ENCODE measurements at places on chromosomes 6 and 20.

DNA sequence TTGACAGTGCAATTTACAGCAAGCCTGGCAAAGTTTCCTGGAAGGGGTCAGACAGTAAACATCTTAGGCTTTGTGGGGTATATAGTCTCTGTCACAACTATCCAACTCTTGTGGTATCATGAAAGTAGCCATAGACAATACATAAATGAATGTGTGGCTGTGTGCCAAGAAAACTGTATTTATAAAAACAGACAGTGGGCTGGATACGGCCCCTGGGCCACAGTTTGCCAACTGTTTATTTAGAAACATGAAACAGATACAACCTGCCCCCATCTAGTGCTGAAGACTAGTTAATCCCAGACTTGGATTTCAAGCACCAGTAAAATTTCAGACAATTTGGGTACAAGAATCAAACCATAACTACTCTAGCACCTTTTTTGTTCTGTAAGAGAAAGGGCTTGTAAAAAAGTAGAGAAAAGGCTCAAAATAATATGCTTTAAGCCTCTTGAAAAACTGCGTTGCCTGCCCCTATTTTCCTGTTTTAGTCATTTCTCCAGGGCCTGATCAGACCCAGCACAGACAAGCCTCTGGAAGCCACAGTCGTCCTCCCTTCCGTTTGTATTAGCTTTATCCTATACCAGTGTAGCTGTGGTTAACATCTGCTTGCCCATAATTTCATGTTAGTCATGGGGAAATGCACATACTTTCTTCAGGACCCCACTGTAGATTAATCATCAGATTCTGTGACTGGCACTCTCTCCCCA lies 30.8 kb downstream of the JAG1 start:
- no peak for DNase-seq

DNA sequence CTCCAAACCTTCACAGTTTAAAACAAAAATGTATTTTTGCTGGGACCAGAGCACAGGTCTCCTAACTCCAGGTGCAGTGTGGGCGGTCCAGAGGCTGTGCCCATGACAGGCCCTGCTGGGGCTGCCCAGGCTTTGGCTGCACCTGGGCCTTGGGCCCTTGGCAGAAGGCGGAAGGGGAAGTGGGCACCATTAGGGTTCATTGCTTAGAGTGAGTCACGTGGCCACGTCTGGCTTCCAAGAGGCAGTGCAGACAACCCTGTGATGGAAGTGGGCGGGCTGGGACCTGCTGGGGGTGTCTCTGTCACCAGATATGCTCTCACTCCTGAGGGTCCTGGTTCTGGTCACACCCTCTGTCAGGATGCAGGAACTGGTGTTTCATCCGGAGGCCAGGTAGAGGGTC lies 302.2 kb downstream of the QKI start:
- no peak for DNase-seq

DNA sequence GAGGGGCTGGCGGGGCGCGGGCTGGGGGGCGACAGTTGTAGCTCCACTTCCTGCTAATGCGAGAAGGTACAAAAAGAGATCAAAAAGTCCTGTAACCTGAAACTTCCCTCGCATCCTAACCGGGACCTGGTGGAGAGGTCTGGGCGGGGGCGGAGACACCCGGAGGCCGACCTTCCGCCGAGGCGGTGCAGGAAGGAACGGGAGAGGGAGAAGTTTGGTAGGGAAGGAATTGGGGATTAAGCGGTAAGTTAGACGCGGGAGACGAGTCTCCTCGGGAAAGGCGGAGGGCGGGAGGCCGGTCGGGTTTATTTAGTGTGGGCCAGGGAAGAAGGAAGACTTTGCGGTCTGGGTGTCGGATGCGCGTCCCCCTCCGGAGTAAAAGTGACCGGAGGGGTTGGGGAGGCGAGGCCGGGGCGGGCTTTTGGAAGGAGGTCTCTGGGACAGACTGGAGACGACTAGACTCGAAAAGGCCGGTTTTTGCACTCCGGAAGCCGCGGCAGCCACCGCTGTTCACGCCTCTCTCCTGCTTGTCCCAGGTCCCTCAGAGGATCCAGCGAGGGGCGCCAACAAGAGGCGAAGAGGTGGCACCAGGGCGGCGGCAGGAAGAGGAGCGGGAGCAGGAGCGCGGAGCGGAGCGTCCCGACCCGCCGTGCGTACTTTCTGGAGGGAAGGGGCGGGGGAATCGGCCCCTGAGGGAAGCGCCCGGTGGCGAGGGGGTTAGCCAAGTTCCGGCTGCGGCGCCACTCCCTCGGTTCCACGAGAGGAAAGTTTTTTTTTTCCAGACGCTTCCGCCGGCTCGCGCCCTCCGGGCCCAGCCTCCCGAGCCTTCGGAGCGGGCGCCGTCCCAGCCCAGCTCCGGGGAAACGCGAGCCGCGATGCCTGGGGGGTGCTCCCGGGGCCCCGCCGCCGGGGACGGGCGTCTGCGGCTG lies 734 bp downstream of the TPBG start:
- DNase-seq, result peak; percentile 36

DNA sequence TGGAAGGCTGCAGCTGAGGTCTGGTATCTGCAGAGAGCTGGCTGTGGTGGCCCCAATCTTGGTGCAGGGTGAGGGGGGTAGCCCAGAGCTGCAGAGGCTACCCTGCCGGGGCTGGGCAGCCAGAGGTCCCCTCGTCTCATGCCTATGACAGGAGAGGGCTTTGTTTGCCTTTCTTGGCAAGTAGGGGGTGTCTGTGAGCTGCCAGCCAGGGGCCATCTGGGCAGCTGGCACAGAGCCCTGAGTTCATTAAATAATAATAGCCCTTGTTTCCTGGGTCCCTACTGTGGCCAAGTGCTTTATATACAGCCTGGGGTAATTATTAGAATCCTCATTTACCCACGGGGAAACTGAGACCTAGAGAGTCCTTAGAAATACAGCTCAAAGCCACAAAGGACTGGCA lies 66.6 kb downstream of the EZR start:
- no peak for DNase-seq

DNA sequence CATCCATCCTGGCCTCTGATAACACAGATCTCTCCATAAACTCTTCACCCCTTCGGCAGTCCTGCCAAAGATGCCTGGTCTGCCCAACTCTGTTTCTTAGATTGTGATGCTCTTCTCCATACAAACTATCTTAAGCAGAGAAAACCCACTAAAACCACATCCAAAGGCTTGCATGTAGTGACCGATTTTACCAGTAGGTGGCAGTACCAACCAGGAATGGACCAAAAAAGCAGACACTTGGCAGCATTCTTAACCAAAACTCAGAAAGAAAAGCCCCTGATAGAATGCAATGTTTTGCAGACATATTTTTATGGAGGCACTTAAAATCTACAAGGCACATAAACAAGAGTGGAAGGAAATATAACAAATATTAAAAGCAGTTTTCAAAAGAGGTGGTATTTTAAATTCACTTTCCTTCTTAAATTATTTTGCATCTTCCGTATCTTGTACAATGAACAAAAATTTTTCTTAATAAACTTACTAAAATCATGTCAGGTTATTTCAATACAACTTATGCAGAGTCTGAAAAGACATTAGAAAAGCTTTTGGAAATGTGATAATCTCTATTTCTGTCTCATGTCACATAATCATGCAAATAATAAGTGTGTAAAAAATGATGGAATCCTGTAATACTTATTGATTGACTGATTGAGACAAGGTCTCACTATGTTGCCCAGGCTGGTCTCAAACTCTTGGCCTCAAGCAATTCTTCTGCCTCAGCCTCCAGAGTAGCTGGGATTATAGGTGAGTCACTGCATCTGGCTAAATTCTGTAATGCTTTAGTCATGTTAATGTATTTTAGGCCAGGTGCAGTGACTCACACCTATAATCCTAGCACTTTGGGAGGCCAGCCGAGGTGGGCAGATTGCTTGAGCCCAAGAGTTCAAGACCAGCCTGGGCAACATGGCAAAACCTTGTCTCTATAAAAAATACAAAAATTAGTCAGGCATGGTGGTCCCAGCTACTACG lies 29.4 kb downstream of the LRP11 start:
- peak; percentile 86 for DNase-seq

DNA sequence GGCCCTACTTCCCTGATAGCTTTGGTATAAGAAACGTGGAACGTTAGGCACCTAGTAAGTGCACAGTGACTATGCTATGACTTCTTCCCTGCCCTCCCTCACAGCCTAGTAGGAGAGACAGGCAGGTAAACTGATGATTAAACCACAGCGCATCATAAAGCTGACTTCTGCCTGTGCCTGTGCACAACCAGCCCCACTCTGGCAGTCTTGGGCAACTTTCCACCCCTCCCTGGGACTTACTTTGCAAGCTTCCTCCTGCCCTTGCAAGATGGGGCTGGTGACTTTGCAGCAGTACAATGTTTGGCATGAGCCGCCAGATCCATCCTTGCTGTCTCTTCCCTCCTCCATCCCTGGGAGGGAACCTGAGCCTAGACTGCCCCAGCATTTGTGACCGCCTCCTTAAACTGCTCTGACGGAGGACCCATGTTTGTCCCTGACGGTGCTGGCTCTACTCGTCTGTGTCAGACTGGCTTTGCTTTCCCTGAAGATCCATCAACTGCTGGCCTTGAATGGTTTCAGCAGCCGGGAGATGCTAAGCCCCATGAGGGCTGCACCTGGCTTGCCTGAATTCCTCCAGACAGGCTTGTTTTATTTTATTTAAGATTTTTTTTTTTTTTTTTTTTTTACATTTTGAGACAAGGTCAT lies 36.1 kb downstream of the EFCAB8 start:
- DNase-seq, result no peak

- peak; percentile 69 for DNase-seq
These were observed 2.9 kb downstream of the RXRB start for GRCh38 chr6:33197431-33198048.

GRCh38 chr6:18883851-18884250 lies 496.7 kb downstream of the RNF144B start:
- DNase-seq, result no peak

DNA sequence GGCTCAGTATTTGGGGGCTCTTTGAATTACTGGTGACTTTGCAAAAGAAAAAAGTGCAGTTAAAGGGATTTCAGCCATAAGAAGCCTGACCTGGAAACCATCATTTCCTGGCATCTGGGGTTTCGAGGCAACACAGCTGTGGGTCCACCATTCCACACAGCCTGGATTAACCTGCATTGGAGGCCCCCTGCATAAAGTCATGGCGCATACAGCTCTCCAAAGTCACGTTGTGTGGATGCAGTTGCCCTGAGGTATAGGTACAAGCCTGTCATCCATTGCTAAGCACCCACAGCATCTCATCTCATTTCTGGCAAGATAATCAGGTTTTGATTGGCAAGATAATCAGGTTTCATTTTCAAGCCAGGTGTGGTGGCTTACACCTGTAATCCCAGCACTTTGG lies 54.5 kb upstream of the TAGAP start:
- peak; percentile 37 for DNase-seq

DNA sequence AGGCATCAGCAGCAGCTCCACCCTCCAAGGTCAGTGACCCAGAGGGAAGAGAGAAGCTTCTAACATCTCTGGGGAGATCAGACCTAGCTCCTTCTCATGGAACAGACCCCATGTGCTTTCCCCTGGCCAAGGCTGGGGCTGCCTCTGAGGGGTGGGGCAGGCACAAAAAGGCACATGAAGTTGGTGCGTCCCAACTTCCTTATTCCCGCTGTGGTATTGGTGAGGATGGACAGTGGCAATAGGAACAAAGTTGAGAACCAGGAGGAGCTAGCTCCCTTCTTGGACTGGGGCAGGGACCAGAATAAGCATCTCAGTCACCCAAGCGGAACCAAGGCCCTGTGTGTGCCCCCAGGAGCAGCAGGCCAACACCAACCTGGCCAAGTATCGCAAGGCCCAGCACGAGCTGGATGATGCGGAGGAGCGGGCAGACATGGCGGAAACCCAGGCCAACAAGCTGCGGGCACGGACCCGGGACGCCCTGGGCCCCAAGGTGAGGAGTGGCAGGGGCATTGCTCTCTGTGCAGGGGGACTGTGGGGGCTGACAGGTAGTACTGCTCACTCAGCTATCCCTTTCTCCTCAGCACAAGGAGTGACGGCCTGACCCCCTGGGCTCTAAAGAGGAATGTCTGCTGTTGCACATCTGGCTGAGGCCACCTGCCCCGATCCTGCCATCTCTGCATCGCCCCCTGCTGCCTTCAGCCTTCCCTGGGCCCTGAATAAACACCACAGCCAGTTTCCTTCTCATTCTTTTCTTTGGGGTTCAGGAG lies 46.1 kb downstream of the MYH7B start:
- peak; percentile 8 for DNase-seq

DNA sequence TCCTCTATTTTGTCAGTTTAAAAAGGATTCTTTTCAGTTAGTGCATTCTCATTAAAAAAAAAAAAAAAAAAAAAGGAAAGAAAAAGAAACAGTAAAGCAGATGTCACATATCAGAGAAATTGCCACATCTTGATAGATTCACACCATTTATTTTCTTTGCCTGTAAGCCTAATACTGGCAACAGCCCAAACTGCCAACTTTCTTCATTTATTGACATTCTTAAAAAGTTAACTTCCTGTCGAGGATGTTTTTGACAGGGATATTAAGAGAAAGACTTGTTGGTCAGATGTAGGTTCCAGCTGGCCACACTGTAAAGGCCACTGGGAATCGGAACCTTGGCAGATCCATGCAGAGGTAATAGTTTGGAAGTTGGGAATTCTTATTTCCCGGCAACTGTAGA lies 332.6 kb downstream of the NRN1 start:
- DNase-seq, result no peak

DNA sequence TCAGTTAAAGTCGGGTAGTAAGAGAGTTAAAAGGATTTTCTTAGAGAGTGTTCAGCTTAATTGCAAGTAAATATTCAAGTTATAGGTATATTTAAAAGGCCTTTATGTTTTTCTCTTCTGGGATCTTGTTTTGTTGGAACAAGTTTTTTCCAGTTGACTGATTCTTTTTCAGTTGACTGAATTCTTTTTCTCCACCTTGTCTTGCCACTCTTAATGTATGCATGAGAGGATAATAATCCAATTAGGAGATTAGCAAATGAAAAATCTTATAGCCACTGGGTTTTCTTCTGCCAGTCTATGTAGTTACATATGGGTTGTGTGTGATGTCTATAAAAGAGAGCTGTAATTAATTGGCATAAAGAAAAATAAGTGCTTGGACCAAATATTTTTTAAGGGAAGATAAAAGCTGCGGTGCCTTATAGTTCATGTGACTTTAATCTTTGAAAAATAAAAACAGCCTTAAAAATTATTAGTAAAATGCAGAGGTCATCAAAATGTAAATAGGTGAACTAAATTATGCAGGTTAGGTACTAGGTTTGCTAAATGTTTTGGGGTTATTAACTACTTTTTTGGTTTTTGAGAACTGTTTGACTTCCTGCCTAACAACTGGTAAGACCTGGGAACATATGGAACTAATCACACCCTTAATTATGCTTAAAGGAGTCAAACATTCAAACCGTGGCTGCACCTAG lies 367.2 kb downstream of the HTR1B start:
- no peak for DNase-seq

GRCh38 chr6:166633732-166634535 lies 6.9 kb upstream of the RPS6KA2 start:
- peak; percentile 70 for DNase-seq

Data from common myeloid progenitor, CD34-positive (primary cell).